ENCODE measurements at places on chromosomes 1 and 21.

- no peak for DNase-seq
Measured at GRCh38 chr1:229164836-229165735, 105.8 kb upstream of the RAB4A start.

- DNase-seq = no peak
Measured at GRCh38 chr21:44395260-44395659, 41.8 kb downstream of the TRPM2 start.

DNA sequence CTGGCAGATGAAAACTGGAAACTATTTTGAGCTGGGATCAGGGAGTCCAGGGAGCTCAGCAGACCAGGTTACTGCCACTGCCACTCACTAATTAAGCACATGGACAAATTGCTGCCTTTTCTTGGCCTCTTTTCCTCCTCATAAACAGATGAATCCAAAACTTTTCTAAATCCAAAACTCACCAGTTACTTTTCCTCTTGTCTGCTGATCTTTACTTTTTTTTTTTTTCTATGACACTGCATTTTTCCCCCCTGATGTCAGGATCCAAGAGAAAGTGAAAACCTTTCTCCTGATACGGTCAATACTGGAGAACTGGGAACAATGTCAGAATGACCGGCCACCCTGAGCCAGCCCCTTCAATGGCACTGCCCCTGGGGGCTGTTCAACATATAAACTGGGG lies 405.8 kb downstream of the DUSP10 start:
- no peak for DNase-seq

DNA sequence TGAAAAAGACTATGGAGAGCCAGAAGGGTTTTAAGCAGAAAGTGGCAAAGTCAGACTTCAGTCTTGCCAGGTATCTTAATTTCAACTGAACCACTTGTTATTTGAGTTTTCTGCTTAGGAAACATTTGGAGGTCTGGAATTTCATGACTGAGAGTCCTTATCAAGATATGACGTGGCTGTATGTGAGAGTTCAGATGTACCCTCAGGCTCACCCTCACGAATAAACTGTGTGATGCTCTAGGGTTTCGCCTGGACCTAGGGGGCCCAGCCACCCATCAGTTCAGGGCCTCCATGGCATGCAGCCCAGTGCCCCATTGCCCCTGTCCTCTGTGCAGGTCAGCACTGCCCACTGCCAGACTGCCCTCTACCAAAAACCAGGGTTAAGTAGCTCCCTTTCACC lies 30.6 kb upstream of the TADA1 start:
- DNase-seq = no peak

- peak; percentile 36 for DNase-seq
Measured at GRCh38 chr1:54299037-54299436, 99.1 kb downstream of the MRPL37 start.

GRCh38 chr1:201353186-201353940 lies 24.1 kb downstream of the TNNT2 start:
- no peak for DNase-seq

DNA sequence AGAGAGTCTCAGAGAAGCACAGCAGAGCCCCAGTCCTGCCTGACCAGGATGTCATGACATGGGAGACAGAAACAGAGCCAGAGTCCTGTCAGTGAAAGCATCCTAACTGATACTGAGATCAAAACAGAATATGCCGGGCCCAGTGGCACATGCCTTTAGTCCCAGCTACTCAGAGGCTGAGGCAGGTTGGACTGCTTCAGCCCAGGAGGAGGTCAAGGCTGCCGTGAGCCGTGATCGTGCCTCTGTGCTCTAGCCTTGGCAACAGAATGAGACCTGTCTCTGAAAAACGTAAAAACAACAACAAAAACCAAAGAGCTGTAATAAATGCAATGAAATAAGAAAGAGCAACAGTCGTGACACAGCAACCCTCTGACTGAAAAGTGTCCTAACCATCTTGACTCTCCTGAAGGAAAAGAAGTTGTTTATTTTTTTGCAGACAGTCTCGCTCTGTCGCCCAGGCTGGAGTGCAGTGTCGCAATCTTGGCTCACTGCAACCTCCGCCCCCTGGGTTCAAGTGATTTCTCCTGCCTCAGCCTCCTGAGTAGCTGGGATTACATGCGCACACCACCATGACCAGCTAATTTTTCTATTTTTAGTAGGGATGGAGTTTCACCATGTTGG lies 189.2 kb downstream of the SLC45A1 start:
- no peak for DNase-seq

DNA sequence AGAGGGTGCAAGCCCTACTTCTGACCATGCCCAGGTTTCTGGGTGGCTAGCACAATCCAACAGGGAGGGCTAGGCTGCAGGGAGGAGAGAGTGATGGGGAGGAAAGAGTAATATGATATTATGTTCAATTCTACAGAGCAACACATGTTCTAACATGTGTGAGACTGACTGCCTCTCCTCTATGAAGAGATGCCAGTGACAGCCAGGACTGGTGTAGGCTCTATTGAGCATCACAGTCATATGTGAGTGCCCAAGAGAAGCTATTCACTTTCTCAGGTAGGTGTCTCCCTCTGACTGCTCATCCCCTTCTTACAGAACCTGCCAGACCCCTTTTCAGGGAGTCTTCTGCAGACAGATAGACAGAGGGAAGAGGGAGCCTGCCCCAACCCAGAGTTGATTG lies 446.1 kb downstream of the SIPA1L2 start:
- no peak for DNase-seq

GRCh38 chr1:115293006-115293405 lies 45.0 kb downstream of the NGF start:
- no peak for DNase-seq

DNA sequence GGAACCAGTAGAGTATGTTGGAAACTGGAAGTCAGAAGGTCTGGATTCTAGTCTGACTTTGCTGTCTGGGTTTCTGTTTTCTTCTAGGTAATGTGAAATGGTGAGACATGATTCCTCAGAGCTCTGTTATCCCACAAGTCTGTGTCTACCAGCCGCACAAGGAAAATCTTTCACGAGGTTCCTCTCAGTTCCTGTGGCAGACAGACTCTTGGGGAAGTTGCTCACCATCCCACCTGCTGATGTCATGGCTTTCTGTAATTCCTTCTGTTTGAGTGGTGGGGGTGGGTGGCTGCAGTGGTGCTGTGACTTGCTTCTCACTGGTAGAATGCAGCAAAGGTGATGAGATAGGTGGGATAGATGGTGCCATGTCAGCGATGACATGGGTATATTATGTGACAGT lies 17.1 kb upstream of the SCMH1 start:
- no peak for DNase-seq

GRCh38 chr1:15110867-15111230 lies 42.7 kb upstream of the TMEM51 start:
- DNase-seq = no peak

DNA sequence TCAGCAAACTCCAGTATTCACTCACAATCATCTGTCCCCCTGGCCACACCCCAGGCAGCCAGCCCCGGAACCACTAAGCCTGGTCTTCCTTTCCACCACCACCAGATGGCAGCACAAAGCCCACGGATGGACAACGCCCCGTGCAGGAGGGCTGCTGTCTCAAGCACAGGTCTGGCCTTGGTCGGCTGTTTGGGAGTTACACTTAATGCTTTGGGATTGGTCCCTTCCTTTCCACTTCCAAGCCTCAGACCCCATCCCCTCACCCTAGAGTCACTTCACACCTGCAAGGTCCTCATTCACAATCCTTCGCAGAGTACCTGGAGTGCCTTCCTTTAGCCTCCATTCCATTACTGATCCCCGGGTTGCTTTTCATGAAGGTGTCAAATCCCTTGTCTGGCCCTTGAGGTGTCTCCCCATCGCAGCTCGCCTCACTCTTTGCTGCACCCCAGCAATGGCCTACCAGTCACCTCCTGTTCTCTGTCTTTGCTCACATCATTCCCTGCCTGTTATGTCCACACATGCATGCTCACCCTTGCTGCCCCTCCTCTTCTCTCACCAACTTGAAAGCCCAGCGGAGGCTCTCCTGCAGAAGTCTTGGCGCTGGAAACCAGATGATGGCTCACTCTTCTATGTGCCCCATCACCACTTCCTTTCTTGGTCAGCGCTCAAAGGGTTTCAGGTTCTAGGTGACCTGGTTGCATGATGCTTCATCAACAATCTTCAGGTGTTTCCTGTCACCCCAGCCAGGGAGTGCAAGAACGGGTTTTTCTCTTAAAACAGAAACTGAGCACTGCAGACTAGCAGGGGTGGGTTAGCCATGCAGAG lies 24.9 kb upstream of the KCNA2 start:
- peak; percentile 81 for DNase-seq

DNA sequence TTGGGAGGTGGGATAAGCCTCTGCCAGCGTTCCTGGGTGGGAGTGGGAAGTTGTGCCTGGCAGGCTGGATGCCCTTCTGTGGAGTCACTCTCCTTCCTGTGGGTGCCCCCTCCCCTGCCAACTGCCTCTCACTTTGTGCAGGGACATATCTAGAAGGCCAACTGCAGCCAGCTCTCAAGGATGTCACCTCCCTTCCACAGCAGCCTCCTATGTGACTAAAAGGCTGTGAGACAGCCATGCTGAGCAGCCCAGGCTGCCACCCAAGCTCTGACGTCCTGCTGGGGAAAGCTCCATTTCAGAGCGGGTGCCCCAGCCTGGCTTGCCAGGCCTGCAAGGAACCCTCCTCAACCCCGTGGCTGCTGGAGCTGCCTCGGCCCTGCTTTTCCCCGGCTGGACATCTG lies 19.6 kb upstream of the SLC26A9 start:
- DNase-seq = no peak

- peak; percentile 90 for DNase-seq
Measured at GRCh38 chr1:8858888-8859706, 19.4 kb downstream of the ENO1 start.

DNA sequence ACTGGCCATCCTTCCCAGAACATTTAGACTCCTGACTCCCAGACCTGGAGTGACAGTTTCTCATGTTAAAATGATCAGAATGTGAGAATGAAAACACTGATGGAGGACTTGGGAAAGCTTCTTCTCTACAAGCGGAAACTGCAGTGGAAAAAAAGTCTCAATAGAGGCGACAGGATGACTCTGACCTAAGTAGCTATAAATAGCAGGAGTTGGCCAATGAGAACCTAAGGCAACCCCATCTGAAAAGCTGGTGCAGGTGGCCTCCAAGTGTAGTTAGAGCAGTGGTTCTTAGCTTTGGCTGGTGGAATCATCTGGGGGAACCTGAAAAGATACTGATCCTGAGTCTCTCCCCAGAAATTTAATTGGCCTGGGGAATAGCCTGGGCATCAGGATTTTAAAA lies 44.2 kb upstream of the EXOSC10 start:
- no peak for DNase-seq

GRCh38 chr1:34267326-34267725 lies 90.6 kb downstream of the C1orf94 start:
- no peak for DNase-seq

DNA sequence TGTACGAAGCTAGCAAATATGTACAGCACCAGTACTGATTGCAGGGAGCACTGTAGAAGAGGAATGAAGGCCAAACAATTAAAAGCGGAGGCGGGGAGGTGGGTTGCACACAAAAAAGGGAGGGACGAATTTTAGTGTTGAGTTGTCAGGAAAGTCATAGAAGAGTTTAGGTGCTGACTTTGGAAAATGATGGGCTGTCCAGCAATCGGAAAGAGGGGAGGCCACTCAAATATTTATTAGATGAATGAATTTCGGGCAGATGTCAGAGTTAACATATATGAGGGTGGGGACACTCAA lies 537 bp upstream of the ANKRD13C start:
- DNase-seq = no peak

GRCh38 chr1:88191917-88192316 lies 492.2 kb upstream of the PKN2 start:
- DNase-seq = no peak

DNA sequence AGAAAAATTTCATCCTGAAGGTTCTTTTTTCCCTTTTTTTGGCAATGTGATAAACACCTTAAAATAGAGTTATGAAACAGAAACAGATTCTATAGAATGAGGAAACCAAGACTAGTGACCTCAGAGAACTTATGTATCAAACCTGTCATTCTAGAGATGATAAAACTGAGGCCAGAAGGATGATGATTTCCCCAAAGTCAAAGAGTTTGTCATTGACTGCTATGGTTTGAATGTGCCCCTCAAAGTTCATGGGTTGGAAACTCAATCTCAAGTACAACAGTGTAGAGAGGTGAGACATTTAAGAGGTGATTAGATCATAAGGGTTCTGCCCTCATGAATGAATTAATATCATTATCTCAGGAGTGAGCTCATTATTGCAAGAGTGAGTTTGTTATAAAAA lies 13.7 kb upstream of the BEND5 start:
- no peak for DNase-seq

GRCh38 chr1:20151906-20152598 lies 12.9 kb downstream of the PLA2G2F start:
- peak; percentile 87 for DNase-seq

DNA sequence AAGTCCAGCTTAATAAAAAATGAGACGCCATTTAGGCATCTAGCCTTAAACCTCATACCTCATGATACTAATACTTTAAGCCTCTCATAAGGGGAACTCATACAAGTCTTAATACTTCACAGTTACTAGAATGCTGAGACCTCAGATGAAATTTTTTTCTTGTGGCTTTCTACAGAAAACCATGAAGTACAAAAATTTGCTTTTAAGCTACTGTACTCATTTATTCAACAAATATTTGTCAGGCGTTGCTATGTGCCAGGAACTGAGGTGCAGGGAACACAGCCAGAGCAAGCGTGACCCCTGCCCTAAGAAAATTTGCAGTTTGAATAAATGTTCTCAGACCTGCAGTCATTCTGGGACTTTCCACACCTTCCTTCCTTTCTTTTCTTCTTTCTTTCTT lies 150.6 kb downstream of the MRPL39 start:
- DNase-seq = no peak

DNA sequence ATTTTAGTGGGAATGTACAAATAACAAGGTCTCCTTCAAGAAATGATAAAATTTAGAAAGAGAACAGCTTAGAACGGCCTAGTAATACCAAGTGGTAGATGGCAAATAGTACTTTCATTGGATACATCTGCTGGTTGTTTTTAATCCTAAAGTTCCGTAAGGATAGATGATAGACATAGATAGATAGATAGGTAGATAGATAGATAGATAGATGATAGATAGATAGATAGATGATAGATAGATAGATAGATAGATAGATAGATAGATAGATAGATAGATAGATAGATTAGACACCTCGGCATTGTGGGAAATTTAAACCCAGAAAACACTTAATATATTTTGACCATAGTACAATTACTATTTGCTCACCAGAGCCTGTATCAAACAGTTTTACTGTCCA lies 288.5 kb downstream of the TPR start:
- DNase-seq = no peak

GRCh38 chr1:10541286-10541685 lies 66.5 kb downstream of the PEX14 start:
- DNase-seq = no peak

GRCh38 chr1:6466023-6466422 lies at the start of gene TNFRSF25:
TSS of gene TNFRSF25 (minus strand) at chr1:6466173. CDS start at chr1:6466107, 66 bp downstream.
- no peak for DNase-seq

- DNase-seq = no peak
Measured at GRCh38 chr1:2166695-2167094, 27.9 kb downstream of the FAAP20 start.

Data from hematopoietic multipotent progenitor cell treated with erythropoietin and hydrocortisone succinate and interleukin-3 and kit ligand, for 6 days (in vitro differentiated cells).